ENCODE measurements at places on chromosomes 1 and 21.

DNA sequence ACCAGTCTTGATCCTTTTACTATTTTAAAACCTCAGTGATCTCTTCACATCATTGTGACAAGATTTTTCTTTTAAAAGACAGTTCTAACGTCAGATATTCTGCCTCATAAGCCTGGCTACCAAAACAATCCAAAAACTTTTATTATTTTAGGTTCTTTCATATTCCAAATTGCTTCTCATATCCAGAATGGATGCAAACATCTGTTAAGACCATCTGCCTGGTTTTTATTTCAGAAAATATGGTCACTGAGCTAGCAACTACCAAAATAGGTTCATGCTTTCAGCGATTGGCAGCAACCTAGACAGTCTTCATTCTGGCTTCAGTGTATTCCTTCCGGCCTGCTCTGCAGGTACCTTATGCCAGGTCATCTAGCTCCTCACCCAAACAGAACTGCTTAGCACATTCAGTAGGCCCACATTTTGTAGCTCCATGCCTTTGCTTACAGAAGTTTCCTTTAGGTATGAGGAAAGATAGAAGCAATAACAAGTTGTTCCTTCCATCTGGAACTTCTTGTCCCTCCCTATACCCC, 59.0 kb upstream of the CACYBP start:
- DNase-seq: no peak

GRCh38 chr1:200367841-200368534, 41.8 kb downstream of the ZNF281 start:
- DNase-seq: no peak

GRCh38 chr21:29641635-29642550, 297.9 kb downstream of the GRIK1 start:
- no peak for DNase-seq

GRCh38 chr1:30757352-30758120, at the start of gene LAPTM5:
LAPTM5 (minus strand) TSS chr1:30757774; CDS start chr1:30757745, 29 bp downstream.
- DNase-seq: no peak

- DNase-seq: no peak
Measured at GRCh38 chr1:226133504-226134123, 52.9 kb downstream of the ACBD3 start.

GRCh38 chr21:45020629-45021427, 53.6 kb upstream of the ADARB1 start:
- DNase-seq: no peak

DNA sequence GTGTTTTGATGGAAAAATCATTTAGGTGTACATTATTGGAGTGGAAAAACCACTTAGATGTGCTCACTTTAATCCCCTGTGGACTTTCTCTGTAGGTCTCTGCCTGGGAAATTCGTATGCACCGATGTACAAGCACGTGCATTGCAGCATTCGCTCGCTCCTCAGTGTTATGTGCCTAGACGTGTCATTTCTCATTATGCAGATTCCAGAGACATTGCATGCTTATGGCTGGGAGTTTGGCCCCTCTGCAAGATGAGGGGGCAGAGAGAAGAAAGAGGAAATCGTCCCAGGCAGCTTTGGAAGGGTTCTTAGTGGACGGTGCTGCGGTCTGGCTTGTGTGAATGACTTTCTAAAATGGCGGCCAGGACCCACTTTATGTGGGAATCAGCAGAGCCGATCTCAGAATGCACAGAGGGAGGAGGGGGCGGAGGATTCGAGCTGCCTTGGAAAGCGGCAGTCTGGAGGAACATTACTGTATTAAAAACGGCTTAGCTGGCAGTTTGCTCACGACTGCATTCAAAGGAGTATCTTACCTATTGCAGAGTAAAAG, 2.3 kb downstream of the SPEN start:
- DNase-seq: peak; percentile 81

DNA sequence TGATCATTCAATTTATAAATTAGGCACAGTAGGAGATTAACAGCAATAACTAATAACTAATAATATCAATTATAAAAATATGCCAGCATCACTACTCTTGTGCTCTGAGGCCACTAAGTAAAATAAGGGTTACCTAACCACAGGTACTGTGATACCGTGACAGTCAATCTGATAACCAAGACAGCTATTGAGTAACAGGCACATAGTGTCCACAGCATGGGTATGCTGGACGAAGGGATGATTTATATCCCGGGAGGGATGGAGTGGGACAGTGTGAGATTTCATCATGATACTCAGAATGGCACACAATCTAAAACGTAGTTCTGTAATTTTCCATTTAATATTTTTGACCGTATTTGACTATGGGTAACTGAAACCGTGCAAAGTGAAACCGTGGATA, 39.4 kb downstream of the CD46 start:
- no peak for DNase-seq

DNA sequence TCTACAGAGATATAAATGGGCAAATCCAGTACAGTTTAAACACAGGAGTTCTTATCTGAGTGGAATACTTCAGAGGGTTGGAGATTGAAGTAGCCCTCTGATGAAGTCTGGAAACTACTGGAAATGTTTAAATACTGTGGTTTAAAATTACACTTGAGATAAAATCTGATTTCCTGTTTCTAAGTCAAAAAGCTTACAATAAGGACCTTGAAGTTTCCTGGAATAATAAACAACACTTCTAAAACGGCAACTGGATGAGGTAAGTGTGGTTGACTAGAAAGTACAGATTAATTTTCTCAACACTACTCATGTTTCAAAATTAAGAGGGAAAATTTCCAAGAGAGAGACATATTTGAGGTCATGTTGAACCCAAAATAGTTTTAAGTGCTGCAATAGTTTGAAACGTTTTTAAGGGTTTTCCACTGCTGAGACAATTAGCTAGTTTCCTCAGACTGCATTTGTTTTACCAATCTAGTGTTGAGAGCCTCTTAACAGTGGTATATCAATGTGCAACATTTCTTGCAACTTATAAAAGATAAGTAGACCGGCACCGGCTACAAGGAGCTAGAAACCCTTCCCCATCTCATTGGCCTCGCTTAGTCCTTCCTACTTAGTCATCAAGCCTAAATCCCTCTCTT, 27.4 kb downstream of the KCNA3 start:
- DNase-seq: no peak

DNA sequence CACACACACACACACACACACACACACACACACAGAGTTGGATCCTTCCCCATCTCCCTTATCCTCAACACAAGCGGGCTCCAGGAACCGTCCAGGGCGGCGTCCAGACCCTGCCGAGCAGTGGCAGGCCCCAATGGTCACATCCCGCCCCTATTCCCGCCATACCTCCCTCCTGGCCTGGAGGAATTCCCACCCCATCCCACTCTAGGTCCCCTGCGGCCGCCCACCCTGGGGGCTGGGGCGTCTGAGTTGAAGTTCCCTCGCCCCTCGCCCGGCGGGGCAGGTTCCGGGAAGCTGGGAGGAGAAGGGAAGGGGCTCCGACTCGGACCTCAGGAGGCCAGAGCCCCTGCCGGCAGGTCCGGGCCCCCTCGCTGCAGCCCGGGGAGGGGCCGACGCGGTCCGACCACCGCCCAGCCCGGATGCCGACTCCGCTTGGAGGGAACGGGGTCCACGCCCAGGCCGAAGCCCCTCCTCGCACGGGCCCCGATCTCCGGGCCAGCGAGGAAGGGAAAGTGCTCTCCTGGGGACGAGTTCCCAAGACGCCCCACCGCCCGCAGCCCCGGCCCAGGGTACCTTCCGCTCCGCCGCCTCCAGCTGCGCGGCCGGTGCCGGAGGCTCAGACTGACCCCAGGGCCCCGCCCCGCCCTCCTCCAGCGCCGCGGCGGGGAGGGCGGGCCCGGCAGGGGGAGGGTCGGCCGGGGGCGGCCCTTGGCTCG, at the start of gene RHOC:
Gene RHOC, minus strand, starts transcription at position 623 of the 716 bp plus-strand sequence. CDS start 3,328 bp downstream, outside the sequence.
- DNase-seq: peak; percentile 53

DNA sequence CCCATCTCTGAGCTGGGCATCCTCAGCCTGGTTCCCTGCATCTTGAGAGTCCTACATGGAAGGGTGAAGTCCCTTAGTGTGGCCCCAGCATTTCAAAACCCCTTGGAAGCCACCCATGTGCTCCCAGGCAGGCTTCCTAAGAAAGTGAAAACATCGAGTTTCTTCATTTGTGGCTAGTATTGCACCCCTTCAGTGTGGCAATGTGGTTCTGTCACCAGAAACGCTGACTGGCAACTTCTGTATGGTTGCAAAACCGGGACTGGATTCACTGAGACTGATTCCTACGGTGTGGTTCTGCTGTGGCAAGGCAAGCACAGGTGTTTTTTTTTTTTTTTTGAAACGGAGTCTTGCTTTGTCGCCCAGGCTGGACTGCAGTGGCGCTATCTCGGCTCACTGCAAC, 9.0 kb upstream of the IFNGR2 start:
- no peak for DNase-seq

DNA sequence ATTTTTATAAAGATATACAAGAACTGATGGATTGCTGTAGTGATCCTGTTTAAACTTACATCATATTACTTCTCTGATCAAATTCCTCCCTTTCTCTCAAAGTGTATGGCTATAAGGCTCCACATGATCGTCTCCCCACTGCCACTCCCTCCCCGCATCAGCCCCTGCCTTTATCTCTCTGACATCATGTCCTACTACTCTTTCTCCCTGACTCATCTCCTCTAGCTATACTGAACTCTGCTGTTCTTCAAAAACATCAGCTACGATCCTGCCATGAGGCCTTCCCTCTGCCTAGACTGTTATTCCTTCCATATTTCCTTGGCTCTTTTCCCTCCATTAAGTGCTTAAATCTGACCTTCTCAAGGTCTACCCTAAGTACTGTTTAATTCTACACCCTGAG, 22.8 kb downstream of the HFM1 start:
- no peak for DNase-seq

DNA sequence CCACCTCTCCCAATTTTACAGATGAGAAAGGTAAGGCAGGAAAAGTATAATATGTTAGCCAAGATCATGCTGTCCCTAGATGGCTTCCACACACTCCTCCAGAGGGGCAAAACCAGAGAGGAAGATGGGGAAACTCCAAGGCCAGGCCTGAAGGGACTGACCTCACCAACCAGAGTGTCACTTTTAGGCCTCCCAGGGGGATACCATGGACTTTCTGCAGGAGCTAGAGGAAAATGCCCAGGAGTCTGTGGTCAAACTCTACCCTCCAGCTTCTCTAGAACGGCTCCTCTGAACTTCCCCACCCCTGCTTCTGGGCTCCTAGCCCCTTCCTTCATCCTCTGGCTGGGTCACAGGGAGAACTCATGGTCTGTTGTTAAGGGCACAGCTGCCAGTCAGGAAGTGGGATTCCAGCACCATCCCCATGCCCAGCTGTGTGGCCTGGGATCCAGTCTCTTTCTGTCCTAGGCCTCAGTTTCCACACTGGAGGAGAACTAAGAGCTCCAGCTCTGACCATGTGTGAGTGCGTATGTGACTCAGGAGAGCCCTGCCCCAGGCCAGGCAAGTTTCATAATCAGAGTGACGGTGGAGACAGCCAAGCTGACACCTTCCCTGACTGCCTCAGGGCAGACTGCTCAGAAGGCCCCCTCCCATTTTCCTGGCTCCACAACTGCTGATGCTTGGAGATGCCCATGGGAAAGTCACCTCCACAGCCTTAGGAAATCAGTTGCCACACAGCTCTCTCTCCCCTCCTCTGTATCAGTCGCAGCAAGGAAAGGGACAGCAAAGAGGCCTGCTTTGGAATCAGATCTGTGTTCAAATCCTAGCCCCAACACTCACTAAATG, 1.9 kb downstream of the IGSF8 start:
- DNase-seq: no peak

GRCh38 chr1:150553392-150554085, 4.3 kb downstream of the ADAMTSL4 start:
- no peak for DNase-seq

GRCh38 chr1:40648200-40648599, 17.3 kb downstream of the RIMS3 start:
- DNase-seq: no peak

GRCh38 chr1:30694280-30695175, 28.9 kb downstream of the MATN1 start:
- no peak for DNase-seq

DNA sequence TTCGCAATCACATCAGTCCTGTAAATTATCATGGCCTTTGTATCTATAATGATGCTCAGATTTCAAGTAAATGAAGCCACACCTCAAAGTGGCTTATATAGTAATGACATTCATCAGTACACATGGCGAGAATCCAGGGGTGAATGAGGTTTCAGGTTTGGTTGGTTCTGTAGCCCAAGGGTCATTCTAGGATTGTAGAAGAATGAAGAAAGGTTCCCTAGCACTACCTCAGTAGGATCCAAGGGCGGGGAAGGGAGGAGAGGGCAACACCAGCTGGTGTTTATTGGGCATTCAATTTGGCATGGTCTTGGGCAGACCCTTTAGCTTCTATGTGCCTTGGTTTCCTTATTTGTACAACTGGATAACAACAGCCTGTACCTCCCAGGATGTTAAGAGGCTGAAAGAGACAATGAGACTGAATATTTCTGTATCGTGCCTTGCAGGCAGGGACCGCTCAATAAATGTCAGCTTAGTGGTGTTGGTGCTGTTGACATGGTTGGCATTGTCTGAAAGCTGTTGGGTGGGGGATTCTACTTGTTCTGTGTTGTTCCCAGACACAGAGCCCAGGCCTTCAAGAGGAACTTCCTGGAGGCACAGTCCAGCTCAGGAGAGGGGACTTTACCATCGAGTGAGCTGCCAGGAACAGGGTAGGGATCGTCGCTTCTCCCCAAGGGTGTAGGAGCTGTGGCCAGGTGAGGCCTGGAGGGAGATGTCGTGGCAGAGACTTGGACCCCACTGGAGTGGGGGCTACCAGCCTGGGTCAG, 388.2 kb downstream of the PTPRU start:
- no peak for DNase-seq

GRCh38 chr1:200867018-200867811, 5.6 kb upstream of the GPR25 start:
- peak; percentile 26 for DNase-seq

GRCh38 chr21:33441489-33442477, 38.0 kb downstream of the TMEM50B start:
- DNase-seq: no peak

- no peak for DNase-seq
Measured at GRCh38 chr1:42034426-42034825, 115.7 kb upstream of the HIVEP3 start.

- no peak for DNase-seq
Measured at GRCh38 chr21:33256019-33256418, 10.1 kb upstream of the IL10RB start.

DNA sequence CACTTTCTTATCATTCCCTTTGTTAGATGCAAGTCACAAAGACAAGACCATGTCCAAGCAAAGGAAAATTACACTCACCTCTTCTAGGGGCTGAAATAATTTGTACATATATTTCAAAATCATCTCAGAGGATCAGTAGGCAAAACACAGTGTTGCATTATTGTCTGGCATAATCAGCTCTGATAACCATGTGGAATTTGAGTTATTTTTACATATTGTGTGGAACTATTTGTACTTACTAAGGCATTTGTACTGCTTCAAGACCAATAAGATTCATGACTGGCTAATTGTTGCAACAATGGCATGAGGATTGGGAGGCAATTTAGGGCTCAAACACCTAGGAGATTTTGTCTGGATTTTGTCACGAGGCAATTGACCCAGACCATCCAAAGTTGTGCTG, 1716.4 kb downstream of the BRINP3 start:
- no peak for DNase-seq

DNA sequence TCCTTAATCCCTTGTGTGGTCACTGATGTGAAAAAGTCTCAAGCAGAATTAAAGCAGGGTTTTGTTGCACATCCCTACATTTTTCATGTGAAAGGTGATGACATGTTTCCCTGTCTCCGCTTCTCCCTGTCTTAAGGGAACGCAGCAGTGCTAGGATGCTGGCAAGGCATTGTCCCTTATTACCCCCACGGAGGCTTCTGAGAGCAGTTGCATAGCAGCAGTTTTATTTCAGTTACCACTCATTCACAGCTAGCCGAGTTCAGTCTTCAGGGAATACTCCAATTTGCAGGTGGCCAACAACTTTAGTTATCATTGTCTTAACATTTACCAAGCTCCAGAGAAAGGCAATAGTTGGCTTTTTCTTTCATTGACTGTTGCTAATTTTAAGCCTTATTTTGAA, 89.1 kb downstream of the CLEC20A start:
- DNase-seq: no peak

Data from spinal cord (tissue), 10 donors.